ENCODE measurements at places on chromosomes 2 and 18.

GRCh38 chr2:236177604-236177966 lies 9.4 kb upstream of the GBX2 start:
- peak; percentile 67 for DNase-seq

- DNase-seq = no peak
These were observed 169.6 kb upstream of the BOD1L2 start for GRCh38 chr18:56977309-56977708.

GRCh38 chr2:239305222-239305575 lies 95.6 kb downstream of the HDAC4 start:
- peak; percentile 50 for DNase-seq

DNA sequence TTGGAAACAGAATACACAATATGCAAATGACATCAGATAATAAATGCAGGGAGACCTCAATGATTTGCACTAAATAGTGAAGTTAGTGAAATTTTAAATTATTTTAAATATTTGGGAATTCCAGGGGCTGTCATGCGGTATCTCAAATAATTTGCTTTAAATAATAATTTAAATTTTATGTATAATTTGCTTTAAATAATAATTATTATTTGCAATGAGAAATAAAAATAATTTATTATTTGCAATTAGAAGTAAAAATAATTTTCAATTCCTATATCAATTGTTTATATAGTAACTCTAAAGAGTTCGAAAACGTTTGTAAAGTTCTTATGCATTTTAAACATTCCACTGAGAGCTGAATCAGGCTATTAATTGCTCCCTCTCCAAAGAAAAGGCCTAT lies 226.4 kb downstream of the ZBTB7C start:
- DNase-seq = no peak

DNA sequence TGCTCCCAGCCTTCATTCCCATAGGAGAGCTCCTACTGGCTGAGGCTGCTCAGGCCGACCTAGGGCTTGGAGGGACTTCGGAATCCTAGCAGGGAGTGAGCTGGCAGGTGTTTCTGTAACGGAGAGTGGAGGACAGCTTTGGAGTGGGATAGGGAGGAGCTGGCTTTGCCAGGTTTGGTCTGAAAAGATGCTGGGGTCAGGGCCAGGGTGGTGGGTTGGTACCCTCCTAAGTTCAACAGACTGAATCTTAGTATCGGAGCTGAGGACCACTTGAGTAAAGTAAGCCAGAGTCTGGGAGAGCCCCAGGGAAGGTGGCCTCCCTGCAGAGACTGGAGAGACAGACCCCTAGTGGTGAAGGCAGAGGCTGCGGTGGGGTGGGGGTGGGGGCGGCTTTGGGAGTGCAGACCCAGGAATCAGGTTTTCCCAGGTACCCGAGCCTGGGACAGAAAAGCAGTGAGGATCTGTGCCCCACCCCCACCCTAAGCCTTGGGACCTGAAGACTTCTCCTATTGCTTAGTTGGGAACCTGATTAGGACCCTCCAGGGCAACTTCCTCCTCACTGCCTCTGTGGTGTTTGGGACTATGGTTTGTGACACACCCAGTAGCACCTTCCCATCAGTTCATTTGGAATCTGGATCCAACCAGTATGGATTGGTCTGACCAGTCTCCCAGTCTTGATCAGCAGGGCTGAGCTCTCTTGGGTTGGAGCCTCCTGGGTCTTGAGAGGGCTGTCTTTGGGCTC lies 3.0 kb downstream of the CNNM4 start:
- no peak for DNase-seq

- no peak for DNase-seq
These were observed 91.1 kb upstream of the MAPK4 start for GRCh38 chr18:50468807-50469206.

DNA sequence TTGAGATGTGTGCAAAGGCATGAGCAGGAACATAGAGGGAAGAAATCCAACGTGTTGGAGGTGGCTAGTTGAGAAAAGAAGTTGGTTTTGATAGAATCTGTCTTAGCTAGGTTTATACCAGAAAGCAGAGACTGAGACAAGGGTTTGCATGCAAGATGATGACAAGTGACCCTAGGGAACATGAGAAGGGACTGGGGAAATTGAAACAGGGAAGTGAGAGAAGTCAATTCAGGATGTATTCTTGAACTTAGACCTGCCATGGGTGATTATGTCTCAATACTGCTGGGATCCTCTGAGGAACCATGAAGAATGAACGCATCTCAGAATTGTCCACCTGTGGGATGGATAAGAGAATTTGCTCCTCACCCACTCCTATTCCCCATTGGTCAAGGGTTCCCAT lies 20.5 kb downstream of the IL36A start:
- DNase-seq = no peak

DNA sequence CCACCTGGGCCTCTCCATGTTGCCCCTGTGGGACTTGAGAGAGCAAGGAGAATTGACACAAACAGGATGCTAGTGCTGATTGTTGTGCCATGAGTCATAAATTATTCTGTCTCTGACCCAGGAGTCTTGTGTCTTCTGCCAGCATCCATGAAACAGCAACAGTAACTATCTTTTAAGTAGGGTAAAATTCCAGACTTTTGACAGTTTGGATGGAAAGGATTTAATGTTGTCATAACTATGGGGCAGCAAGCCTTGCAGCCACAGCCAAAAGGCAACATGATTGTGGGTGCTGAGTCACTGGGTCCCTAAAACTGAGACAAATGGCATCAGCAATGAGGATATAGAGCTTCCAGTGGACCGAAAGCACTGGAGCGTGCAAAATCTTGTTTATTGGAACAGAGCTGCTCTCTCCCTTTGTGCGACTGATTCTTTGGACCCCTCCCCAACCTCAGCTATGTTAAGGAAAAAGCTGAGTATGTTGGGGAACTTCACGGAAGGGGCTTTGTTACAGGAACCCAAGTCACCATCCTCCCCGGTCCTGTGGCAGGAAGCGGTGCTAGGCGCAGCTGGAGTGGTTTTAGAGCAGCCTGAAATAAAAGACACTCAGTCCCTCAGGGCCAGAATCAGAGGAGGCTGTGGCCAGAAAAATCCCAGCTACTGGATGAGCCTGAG lies 9.6 kb upstream of the ITPRIPL1 start:
- no peak for DNase-seq

- no peak for DNase-seq
These were observed 317.6 kb downstream of the LNPK start for GRCh38 chr2:175684466-175684865.

DNA sequence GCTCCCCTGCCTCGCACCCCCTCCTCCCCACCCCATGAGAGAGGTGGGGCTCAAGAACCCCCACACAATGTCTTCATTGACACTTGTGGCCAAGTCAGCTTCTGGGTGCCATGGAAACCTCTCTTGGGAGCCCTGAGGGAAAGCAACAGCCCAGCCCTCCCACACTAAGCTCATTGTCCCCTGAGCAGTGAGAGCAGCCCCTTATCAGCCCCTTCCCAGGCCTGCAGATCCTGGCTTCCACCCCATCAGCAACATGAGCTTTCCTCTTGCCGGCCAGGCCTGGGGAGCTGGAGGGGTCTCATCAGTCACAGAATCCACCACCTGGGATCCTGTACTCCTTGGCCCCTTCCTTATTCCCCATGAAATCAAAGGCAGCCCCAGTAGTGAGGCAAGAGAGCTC lies 107.8 kb upstream of the ST3GAL5 start:
- no peak for DNase-seq

DNA sequence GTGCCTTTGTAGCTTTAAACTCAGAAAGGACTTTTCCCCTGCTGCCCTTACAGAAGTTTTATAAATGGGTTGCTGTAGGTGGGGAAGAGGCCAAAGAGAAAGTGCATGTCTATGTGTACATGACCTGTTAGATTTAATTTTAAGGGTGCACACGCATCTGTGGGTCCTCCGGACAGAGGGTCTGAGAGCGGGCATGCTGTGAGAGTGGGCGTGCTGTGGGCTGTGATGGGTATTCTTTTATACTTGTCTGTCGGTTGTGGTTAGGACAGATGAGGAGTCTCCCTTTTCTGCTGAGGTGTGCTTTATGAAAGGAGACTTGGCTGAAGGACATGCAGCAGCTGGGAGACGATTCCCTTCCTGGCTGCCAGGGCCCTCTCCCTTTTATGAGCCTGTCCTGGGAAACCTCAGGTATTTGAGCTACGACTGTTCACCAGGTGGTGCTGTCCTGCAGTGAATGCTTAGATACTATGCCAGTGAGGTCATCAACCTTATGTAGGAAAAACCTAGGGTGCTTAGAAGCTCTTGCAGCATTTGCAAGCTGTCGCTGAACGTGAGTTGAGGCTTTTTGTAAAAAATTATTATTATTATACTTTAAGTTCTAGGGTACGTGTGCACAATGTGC lies 67.5 kb downstream of the TANC1 start:
- DNase-seq = no peak

DNA sequence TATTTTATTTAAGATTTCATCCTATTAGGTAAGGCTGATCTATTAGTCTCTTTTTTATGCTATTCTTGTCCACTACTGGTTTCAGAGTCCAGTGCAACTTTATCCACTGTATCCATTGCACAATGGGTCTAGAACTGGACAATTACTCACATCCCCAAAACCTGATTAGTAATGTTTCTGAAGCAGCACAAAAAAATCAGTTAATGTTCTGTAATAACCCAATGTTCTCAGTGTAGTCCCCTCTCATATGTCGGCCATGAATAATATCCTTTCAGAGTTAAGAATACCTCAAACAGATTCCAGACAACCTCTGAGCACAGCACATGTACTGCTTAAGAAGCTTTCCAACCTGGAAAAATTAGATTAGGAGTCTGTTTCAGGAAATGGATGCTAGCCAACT lies 29.7 kb downstream of the MGAT4A start:
- no peak for DNase-seq

GRCh38 chr2:221166292-221166691 lies 405.8 kb downstream of the EPHA4 start:
- DNase-seq = no peak

GRCh38 chr2:189798312-189799029 lies 14.2 kb downstream of the PMS1 start:
- no peak for DNase-seq

DNA sequence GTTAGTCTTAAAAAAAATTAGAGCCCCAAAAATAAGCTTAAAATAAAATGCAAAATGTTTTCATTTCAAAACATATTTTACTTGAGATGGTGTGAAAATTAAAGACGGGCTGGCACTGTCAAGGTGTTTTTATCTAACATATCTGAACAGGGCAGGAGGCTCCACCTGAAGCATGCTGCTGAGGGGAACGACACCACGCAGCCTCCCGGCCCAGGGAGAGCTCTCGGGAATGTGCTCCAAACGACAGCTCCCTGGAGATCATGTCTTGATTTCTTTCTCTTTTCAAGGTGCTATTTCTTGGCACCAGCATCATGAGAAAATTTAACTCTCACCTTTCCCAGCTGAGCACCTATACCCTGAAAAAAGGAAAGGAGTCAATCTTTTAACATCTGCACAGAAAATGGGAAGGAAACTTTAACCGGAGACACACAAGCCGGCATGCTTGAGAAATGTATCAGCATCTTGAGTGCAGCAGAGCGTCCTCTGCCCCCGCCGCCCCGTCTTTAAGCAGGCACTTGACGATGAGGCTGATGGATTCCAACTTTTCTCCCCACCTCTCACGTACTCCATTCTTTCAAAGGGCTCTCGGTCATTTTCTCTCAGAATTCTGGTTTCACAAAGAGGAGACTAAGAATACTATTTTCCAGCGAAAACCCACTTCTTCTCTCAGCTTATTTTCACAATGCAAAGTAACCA lies 56.6 kb downstream of the EIPR1 start:
- no peak for DNase-seq

DNA sequence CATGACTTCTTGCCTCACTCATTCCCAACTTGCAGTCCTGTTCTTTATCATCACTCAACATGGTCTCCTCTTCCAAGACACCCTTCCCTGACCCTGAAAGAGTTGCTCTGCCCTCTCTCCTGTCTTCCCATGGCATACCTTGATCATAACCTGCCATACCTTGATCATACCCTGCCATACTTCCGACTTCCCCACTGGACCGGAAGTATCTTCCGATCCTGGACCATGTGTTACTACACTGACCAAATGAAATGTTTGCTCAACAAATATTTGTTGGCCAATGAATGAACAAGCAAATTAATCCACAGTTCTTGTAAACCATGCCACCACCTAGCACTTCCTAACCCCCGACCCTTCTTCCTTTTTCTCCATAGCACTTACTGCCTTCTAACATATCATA lies 60.9 kb upstream of the ZNF397 start:
- no peak for DNase-seq

DNA sequence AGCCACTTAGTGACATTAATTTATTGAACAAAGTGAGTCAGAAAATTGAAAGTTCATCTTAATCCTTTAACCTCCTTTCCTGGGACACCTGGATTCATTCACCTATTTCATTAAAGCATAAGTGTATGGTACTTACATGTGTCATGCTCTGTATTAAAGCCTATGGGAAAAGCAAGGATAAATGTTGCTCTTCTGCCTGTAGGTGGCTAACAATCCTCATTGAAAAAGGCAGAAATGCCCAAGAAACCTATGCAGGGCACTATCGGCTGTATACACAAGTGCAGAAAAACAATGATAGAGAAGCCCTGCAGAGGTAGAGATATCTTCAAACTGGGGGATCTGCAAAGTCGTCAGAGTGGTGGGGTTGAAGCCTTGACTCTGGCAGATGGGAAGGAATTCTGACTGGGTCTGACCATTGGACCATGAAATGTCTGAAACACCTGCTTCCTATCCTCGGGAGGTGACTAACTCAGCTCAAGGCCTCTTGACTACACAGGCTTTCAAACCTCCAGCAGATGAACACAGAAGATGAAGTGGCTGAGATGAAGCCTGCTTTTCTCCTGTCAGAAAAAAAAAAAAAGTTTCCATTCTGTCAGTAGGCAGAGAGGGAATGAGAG lies 83.1 kb downstream of the DCC start:
- DNase-seq = no peak

GRCh38 chr2:151280271-151280670 lies 9.2 kb downstream of the NMI start:
- no peak for DNase-seq

- DNase-seq = no peak
These were observed 456.9 kb upstream of the TNP1 start for GRCh38 chr2:217316743-217317142.

- no peak for DNase-seq
These were observed 77.0 kb upstream of the LGALSL start for GRCh38 chr2:64376926-64377325.

GRCh38 chr2:134558208-134558830 lies 160.5 kb downstream of the TMEM163 start:
- no peak for DNase-seq

DNA sequence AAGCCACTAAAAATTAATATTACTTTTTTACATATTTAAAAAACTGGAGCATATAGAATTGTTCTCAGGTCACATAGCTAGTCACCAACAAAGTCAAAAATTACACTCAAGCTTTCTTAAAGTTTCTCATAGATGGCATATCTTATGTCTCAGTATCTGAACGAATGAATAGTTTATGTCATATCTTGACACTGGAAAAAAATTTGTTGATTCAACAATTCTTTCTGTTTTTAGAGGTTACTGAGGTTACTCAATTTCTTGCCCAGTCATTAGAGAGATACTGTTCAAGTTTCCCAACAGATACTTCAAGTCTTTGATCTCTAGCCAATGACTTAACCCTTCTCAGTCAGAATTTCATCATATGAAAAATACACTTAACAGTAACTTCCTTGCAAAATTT lies 113.1 kb upstream of the XIRP2 start:
- no peak for DNase-seq

Data from coronary artery (tissue), 2 donors.